ENCODE measurements at places on chromosomes 7 and 10.

GRCh38 chr10:14695847-14696480 is 78.7 kb downstream of the FAM107B start:
- DNase-seq: no peak

DNA sequence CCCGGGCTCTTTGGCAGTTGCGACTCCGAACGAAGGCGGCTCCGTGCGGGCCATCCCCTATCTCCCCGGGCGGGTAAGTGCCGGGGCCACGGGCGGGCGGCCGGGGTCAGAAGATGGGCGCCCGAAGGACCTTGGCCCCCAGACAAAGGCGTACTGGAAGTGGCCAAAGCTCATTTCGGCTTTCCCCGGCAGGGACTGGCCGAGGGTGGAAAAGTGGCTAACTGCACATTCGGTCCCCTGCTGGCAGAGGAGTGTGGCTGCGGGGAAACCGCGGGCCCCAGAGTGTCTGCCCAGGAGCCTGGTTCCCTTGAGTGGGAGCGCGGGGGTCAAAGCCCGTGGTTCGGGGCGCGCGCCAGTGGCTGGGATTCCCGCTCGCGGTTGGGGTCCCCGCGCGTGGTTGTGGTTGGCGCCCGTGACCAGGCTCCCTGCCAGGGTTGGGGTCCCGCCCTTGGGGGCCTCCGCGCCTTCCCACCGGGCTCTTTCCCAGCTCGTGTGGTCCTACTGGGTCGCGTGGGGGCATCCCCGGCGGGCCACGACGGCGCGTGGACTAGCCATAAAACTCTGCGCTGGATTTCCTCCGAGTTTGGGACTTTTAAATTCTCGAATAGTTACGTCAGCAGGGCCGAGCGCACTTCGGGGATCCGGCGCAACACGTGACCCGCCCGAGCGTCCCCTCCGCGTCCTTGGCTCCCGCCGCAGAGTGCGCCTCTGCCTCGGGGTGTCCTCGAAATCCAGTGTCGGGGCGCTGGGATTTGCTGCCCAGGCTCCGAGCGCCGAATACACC is 124.4 kb downstream of the TACC2 start:
- DNase-seq: no peak

- DNase-seq: no peak
Measured at GRCh38 chr10:36423821-36424248, 701.6 kb upstream of the ANKRD30A start.

- no peak for DNase-seq
Measured at GRCh38 chr10:116457488-116457887, 29.8 kb downstream of the PNLIPRP3 start.

GRCh38 chr7:113202284-113202683 is 83.9 kb upstream of the SMIM30 start:
- DNase-seq: no peak

DNA sequence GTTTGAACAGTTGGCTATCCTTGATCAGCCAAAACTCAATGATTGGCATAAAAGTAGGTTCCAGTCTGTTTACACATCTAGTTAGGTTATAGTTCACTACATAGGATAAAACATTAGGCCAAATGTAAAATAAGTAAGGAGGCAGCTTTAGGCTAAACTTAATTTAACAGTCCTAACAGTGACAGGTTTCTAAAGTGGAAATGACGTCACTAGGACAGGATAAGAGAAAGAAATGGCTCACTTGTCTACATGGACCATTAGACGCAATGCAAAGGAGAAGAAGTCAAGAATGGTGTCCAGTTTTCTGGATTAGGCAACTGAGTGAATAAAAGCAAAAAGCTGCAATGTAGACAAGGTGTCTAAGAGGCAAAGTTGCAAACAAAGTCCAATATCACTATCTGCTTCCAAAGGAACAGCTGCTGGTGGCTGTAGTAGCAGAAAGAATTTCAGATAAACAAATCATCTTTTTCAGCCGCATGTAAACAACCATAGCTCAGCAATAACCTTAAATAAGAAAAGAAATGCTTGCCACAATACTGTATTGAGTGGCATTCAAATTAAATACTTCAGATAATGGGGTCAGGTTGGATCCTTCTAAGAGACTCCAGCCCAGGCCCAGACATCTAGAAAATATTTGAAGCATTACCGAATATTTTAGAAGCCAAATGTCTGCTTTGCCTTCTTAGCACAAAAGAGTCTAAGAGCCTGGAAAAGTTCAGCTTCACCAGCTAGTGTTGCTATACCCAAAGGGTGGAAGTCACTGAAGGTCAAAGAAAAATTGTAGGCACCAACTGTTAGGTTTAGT is 154.2 kb downstream of the NEBL start:
- no peak for DNase-seq

GRCh38 chr10:3014968-3015367 is 52.4 kb upstream of the PFKP start:
- no peak for DNase-seq

GRCh38 chr7:39845006-39845405 is 105.0 kb upstream of the CDK13 start:
- no peak for DNase-seq

DNA sequence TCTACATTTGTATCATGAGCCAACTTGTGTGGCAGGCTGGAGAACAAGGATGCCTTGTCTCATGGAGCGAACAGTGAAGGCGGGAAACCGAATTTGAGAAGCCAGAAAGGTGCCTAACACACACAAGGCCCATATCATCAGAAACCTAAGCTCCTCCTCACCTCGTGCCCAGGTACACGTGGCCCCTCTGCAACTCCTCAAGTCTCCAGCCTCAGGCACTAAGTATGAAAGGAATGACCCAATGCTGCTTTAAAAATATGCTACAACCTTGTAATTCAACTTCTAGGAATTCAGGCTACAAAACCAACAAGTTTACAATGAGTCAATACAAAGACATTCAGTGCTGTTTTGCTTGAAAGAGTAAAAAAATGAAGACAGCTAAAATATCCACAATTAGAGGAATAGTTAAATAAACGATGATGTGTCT is 95.7 kb downstream of the CDK6 start:
- no peak for DNase-seq

- no peak for DNase-seq
Measured at GRCh38 chr10:44416936-44417335, 32.0 kb upstream of the CXCL12 start.

DNA sequence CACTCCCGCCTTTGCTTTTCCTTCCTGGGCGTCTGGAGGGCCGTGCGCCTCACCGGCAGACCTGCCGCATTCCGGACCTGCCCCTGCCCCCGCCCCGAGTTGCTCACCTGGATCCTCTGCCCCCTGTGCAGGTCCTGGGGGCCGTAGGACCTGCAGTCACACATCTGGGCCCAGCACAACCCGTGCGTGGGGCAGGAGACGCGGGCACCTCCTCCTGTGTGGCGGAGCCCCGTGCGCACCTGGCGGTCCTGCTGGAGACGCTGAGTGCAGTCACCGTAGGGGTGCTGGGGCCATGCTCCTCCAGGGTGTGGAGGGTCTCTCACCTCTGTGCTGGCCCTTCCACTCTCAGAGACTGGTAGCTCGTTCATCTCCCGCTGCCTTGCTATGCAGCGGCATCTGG is 85.5 kb downstream of the DNAJB6 start:
- no peak for DNase-seq

GRCh38 chr10:33501161-33501560 is 166.7 kb upstream of the NRP1 start:
- no peak for DNase-seq

DNA sequence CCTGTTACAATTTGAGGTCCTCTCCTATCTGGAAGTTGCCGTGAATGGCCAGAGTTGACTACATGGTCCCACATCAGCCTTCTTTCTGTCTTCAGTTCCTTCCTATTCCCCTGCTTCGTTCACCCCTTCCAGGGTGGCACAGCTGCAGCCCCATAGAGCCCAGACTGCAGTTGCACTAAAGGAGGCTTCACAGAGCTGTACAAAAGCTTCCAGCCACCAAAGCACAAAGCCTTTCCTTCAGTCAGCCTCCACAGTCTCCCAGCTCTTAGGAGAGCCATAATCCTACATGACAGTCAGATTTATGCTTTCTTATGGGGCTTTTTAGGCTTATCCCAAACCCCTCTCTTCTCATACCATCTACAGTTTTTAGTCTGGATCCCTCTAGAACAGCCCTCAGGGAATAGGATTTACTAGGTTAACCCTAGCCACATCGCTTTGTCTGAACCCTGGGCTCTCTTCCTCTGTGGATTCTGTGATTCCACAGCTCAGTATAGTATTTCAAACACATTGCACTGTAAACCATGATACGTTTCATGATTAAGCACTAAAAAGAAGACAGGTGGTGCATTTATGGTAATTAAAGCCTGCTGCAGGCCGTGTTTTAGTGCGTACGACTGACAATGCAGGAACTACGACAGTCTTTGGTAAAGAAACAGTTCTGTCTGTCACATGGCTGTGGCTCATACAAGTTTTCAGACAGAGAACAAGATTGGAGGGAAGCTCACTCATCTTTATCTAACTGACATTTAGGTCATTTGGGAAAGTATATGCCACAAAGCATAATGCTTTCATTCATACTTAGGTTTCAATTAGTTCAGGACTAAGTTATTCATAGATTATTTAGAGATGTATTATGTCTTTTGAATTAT is 208.3 kb upstream of the KMT2E start:
- no peak for DNase-seq

GRCh38 chr7:136050462-136050847 is 73.3 kb upstream of the MTPN start:
- DNase-seq: no peak

DNA sequence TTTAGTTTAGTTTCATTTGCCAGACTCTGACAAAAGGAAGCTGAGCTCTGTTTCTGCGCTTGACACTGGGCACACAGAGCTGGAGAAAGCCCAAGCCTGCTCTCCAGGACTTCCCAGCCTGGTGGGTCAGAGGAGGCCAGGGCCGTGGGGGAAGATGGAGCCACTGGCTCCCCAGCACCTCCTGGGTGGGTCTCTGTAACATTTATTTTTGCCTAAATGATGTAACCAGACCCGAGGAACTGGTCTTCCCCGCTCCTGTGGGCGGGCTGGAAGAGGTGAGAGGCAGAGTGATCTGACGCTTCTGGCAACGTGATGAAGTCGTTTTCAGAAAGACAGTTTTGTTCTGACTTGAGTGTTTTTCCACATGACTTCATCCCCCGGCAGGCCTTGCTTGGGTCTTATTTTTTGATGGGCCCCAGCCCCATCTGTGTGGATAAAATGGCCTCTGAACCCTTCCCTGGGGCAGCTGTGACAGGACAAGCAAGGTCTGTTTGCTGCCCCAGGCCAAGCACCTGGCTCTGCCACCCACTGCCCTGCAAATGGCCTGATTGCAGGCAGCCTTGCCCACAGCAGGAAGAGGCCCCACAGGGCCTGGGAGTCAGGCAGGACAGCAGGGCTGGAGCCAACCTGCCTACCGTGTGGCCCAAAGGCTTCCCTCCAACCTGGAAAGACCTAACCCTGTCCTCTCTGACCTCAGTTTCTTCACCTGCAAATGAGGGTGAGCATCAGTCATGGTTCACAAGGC is 304.9 kb upstream of the ZMIZ1 start:
- no peak for DNase-seq

DNA sequence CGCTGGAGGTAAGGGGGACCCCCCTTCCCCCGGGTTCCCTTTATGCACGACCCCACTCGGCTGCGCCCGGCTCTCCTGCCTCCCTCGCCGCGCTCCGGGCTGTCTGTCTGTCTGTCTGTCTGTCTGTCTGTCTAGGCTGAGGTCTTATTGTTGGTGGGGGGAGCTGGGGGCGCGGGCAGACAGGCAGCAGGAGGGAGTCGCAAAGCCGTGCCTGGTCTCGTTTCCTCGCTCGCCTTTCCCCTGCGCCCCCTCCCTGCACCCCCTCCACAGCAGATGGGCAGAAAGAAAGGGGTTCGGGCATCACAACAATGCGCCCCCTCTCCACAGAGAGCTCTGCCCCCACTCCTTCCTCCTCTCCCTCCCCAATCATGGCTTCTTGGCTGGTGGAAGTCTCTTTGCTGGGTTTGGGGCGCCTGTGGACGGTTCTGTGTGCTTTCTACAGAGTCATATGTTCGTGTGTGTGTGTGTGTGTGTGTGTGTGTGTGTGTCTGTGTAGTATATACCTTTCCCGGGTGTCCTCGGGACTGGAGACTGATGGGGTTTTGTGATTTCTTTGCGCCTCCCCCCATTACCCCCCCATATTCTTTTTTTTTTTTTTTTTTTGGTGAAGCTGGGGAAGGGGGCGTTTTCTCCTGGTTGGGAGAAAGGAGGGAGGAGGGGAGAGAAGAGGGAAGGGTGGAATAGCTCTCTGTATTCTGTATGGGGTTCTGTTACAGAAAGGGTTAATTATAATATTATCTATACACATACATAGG is 1.9 kb downstream of the AUTS2 start:
- no peak for DNase-seq

DNA sequence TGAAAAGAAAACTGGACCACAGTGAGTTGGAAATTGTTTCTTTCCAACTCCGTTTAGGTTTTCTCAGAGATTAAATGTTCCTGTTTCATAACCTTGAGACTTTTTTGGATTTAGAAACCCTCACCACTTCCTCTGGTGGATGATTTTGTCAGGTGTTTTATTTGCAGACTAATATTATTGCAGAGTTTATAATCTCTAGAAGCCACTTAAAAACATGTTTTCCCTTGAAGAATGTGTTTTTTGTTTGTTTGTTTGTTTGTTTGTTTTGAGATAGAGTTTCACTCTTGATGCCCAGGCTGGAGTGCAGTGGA is 520 bp upstream of the MICU1 start:
- DNase-seq: no peak

DNA sequence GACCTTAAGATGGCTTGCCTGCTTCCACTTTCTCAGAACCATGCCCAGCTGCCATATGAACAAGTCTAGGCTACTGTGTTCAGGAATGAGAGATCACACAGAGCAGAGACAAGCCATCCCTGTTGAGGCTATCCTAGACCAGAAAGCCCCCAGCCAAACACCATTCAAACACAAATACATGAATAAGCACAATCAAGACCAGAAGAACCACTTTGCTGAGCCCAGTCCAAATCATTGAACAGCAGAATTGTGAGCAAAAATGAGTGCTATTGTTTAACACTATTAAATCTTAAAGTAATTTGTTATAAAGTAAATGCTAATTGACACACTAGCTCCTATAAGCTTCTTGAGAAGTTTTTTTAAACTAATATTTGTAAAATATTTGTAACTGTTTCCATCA is 79.0 kb upstream of the LYZL1 start:
- no peak for DNase-seq

DNA sequence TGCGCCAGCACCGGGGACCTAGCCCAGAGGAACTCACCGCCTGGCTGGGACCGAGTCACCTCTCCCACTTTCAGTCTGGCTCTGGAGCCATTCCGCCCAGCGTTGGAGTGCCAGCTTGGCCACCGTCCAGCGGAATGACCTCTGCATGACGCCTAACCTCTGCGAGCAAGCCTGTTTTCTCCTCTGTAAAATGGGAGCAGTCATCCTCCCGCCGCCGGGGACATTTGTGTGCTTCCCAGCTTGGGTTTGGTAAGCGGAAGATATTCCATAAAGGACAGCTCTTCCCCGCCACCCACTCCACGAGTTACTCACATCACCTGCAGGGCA is 1.3 kb upstream of the ZCCHC24 start:
- no peak for DNase-seq

GRCh38 chr7:2864999-2865670 is 21.0 kb upstream of the GNA12 start:
- DNase-seq: peak; percentile 37

GRCh38 chr7:123828805-123829204 is 16.2 kb upstream of the HYAL4 start:
- no peak for DNase-seq

GRCh38 chr7:32846630-32847225 is 44.8 kb downstream of the KBTBD2 start:
- DNase-seq: peak; percentile 67

- DNase-seq: no peak
Measured at GRCh38 chr10:60817398-60817805, 39.1 kb downstream of the CDK1 start.

- DNase-seq: no peak
Measured at GRCh38 chr7:12490107-12490688, 80.3 kb upstream of the SCIN start.

All from T-helper 22 cell (primary cell).